Stimulated activated CD4-positive, alpha-beta T cell treated with anti-CD3 and anti-CD28 coated beads, Interleukin-1b, Interleukin-23, amount 100 ng/mL, for 1 hour (primary cell): ENCODE measurements at places on chromosomes 6 and 20.

GRCh38 chr20:23449421-23449820, 3.3 kb downstream of the CST11 start:
- DNase-seq = no peak

DNA sequence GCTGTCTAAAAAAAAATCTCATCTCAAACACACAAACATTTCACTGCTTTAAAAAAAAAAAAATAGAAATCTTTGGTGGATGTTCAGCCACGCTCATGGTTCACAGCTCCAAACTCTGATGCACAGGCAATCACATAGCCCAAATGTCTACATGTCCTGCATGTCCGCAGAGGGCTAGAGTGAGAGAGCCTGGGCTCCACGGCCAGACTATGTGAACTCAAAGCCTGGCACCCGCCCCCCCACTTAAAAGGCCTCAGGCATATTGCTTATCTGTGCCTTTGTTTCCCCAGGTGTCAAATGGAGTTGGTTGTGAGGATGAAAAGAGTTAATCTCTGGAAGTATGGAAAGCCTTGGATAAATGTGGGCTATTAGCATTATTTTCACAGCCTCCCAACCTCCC, 10.5 kb upstream of the PTGIS start:
- DNase-seq = no peak

DNA sequence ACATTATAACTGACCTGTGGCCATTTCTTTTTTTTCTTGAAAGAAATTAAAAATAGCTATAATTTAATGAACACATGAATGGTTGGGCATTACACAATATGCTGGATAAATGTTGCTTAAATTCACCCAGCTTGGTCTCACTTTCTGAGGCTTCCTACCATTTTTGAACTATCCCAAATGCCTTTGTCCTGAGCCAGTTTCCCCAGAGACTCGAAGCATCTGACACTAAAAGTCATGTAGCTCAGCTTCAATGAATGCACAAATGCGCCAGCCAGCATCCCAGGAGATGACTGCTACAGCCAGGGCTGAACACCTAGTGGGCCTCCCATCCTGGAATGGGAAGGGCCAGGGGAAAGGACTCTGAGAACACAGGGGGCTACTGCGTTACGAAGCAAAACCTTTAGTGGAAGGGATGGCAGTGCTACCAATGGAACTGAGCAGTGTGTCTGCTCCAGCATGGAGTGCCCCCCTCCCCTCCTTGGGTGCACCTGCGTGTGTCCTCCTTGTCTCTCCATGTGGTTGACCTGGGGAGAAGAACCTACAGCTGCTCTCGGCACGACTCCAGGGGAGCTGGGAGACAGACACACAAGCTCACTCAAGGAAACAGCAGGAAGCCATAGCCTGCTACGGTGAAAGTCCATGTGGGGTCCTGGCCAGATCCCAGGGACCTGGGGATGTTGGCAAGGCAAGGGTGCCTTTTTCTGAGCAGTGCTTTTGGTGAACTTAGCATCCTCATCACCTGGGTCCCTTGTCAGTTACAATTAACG, 60.9 kb downstream of the IRF4 start:
- no peak for DNase-seq

DNA sequence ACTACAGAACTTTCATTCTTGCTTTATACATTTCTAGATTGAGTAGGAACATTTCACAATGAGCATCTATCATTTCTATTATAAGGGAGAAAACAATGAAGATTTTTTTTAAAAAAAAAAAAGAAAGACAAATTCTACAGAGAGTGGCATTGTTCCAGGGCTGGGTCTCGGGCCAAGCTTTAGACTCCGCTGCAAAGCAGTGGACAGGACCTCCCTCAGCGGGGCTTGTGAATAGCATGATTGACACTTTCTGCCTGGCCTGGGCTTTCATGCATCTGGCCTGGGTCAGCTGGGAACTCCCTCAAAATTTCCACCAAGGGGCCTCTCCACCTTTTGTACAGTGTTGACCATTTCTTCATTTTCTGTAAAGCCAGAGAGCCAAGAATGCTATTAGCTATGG, 55.8 kb upstream of the HIVEP2 start:
- DNase-seq = no peak

- DNase-seq = no peak
These were observed 9.5 kb downstream of the CDC5L start for GRCh38 chr6:44396968-44397367.

DNA sequence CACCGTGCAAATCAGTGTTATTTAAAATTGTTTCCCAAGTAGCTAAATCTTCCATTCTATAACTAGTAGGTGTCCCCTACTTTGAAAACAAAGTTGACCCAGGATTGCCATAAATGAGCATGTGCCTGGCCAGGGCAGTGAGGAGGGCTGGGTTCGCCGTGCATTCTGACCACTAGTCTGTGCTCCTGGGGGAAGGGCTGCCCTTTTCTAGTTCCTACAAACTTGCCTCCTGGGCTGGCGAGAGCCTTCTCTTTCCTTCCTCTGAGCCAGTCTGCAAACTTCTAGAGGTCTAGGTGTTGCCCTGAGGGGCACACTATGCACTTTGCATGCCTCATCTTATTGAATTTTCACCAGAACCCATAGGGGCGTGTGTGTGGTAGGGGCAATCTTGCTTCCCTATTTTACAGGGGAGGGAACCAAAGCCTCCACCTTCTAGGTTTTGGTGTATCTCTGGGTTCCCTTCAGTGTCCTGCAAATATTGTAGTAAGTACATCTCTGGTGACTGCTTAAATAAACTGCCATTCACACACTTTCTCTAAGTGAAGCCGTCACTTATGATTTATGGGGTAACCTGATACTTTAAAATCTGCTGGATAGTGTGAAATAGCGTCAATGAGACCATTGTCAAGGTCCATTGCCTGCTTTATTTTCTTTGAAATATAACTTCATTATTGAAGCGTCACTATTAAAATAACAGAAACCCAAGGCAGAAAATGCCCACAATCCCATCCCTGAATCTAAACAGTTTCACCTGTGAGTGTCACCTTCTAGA, 42.2 kb downstream of the CDH26 start:
- no peak for DNase-seq

DNA sequence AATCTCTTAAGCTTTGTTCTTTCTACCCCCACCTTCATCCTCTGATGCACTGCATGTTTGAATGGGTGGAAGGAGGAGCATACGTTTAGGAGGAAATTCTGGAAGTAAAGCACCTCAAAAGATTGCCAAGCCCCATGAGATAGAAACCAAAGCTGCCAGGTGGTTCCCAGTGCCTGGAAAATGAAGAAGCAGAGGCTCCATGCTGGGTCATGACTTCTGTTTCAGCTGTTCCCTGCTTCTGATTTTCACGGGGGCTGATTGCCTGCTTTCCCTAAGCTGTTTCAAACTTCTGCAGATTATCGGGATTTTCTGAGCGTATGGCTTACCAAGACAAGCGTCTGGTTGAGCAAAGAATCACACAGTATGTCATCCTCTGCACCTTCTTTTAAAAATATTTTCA, 87.5 kb upstream of the SYNDIG1 start:
- no peak for DNase-seq

DNA sequence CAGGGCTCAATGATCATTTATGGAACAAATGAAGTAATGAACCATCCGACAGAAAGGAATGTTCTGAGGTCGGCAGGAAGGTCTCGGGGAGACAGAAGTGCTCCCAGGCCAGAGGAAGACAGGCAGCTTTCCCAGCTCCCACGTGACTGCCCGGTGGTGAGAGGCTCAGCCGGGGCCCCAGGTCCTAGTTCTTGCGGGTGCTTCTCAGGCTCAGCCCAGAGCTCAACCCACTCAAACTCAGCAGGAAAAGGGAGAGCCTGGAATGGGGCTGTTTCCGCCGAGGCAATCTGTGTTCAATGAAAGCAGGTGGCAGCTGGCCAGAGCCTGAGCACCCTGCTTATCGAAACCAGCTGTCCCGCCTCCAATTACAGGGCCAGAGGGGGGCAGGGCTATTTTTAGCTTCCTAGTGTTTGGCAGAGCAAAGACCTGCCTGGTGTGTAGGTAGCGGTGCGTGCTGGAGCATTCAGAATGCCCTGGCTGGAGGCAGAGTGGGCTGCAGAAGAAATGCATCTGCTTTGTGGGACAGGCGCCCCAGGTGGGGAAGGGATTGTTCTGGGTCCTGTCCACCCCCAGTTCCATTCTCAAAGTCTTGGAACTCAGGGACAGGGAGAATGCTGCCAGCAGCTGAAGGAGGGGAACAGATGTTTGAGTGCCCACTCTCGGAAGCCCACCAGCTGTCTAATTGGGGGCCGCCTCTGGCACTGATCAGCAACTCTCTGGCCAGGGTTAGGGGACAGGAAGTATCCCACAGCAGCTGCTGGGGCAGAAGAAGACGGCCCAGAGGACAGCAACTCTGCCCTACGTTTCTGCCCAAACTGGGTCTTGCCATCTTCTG, 145.1 kb downstream of the PREX1 start:
- no peak for DNase-seq

DNA sequence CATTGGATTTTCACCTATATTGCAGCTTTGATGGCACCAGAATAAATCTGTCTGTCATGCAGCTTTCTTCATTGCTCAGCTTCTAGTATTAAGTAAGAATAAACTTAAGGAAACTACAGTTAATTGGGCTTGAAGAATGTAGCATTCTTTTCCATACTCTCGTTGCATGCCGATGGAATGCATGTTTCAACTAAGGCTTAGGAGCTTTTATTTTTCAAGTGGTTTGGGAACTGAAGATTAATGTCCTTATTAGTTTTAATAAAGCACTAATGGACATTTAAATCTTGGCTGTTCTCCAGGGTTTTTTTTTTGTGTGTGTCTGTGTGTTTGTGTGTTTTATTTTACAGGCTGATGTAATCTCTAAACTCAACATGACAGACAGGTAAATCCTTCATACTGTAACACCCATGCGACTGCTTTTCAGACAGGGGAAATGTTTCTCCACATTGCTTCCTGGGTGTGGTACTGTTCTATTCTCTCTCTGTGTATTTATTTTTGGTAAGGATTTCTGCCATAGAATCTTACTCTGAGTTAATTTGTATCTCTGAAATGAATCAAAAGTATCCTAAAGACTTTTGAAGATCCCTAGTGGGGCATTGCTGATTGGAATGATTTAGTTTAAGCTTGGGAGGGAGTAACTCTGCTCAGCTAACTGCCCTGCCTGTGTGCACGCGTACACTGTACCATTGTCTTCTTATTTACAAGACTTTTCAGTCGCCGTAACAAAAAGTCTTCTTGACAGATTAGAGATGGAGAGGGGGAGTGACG, 38.0 kb downstream of the SLC9A8 start:
- no peak for DNase-seq

DNA sequence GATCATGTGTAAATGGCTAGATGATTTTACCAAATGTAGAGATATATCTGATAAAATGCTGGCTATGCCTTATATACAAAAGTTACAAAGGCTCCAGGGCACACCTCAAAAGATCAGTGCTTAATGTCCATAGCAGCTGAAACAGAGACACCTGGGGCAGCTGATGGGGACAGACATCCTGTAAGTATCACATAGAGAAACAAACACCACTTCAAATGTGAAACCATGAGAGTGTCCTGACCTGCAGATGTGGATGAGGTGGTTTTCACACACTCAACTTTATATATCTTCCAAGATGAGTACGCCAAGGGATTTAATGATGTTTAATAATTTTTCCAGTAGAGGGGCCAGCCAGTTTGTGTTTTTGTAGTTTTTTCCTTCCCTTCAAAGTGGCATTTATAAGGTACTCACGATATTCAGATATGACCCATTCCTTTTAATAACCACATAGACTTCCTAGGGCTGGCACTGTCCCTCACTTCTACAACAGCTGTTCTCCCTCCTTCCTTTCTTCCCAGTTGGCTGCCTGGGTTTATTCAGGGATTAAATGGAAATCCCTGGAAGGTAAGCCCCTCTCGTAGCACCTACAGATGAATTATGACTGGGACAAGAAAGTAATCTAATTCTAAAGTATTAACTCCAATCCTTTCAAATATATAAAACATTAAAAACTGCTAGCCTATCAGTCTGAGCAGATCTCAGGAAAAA, 50.3 kb upstream of the MCM9 start:
- DNase-seq = no peak

- DNase-seq = no peak
These were observed 143.9 kb upstream of the EYA4 start for GRCh38 chr6:133097208-133097607.

DNA sequence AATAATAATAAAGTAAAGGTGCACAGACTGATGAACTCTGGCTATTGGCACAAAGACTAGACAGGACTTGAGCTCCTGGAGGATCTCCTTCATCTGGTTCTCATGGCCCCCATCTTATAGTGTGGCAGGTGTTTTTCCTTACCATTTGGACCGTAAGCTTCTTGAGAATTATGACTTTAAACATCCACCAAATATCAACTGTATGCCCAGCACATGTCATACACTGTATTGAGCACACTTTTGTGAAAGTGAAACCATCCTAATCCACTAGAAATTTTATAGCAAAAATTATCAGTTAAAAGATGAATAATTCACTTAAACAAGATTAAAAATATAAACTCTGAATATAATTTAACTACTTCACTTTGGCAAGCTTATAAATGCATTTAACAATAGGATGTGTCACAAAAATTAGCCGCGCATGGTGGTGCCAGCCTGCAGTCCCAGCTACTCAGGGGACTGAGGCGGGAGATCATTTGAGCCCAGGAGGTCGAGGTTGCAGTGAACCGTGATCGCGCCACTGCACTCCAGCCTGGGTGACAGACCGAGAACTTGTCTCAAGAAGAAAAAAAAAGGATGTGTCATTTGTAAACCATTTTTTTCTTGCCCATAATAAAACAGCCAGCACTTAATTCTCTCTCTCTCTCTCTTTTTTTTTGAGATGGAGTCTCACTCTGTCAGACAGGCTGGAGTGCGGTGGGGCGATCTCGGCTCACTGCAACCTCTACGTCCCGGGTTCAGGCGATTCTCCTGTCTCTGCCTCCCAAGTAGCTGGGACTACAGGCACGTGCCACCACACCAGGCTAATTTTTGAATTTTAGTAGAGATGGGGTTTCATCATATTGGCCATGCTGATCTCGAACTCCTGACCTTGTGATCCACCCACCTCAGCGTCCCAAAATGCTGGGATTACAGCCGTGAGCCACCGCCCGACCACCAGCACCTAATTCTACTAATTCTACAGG, 9.1 kb downstream of the HIVEP2 start:
- DNase-seq = no peak
